Right lobe of liver (tissue), 6 donors: ENCODE measurements at places on chromosomes 7 and 10. TPM values are rescaled to one million over a fixed set of nuclear protein-coding genes. Genes with fewer than 3 reads are reported as not detected.

DNA sequence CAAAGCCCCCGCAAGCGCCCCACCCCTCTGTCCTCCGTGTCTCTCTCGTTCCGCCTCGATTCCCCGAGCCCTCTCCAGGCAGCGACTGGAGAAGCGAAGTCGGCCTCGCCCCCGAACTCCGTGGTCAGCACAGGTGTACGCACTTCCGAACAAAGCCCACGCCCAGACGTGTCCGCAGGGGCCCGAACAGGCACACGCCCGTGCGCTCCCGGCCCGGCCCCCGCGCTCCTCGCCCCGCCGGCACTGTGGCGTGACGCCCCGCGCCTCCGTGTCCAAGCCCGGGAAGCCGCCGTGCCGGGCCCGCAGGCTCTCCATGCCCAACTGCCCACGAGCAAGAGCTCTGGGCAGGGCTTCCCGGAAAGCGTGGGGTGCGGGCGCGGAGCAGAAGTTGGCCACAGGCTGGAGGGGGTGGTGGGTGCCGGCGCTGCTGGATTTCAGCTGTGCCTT, 662 bp downstream of the NRCAM start:
- DNase-seq = no peak

GRCh38 chr10:127774766-127775559, 38.0 kb downstream of the FOXI2 start:
- DNase-seq = no peak

GRCh38 chr10:18473424-18474117, 177.8 kb downstream of the NSUN6 start:
- DNase-seq = no peak

DNA sequence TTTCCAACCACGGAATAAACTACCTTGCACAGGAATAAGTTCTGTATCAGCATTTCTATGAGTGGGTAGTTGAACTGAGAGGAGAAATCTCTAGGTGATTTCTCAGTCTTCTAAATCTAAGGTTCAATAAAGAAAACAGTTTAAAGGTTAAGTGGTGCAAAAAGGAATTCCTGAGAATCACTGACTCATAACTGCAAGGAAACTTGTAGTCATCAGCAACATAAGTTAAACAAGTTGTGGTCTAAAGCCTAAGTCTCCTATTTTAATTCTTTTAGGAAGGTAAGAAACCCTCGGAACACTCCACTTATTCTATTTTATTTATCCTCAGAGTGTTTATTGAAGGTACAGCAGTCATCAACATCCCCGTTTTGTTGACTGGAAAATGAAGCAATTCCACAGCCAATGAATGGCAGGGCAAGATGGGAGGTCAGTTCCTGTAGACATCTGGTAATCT, 92.4 kb upstream of the PIK3CG start:
- DNase-seq = no peak

DNA sequence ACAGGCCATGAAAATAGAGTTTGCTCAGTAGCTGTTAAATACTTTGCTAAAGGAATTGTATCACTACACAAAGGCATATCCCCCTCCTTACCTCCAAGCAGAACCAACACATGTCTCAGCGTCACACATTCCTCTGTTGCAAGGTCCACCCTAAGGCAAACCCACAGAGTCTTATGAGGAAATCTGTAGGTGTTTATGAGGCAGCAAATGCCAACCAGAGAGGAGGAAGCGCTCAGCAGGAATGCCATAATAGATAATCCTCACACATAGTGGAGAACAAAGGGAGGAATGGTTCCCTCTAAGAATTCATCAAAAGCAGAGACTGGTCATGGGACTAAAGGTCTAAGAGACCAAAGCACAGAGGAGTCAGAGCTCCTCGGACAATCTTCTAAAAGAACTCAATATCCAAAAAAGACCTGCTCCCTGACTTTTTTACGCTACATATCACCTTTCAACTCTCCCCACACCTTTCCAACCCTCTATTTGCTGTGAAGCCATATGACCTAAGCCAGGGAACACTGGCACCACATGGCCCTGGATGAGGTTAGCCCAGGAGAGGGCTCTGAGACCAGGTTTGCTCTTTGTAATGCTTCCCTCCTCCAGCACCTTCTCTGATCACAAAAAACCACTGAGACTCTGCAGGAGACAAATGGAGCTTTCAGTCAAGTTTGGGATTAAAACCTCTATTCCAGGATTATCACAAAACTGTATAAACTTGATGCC, 7.3 kb downstream of the SLC25A13 start:
- DNase-seq = no peak

- DNase-seq = no peak
Observed at GRCh38 chr7:151600331-151600730, 80.6 kb upstream of the RHEB start.

GRCh38 chr10:75592791-75593643, 161.6 kb downstream of the LRMDA start:
- DNase-seq = no peak

DNA sequence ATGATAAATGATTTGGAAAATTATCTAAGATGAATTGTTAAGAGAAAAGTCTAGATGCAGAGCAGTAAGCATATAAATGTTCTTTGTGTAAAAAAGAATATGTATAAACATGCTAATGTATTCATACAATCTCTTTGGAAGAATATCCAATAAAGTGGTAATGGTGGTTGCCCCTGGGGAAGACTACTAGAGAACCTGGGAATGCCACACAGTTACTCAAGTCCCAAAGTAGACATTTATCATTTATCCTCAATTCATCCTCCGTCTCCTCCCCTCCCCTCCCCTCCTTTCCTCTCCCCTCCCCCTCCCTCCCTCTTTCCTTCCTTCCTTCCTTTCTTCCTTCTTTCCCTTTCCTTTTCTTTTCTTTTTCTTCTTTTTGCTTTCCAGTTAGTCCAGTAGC, 51.7 kb downstream of the LRRC18 start:
- DNase-seq = no peak

The IFIT1 gene
- total RNA-seq = 11.5 TPM

The CCDC146 gene
- total RNA-seq = 3.6 TPM

The GIMAP1 gene
- total RNA-seq = 1.7 TPM

The CALHM2 gene
- total RNA-seq = 3.0 TPM

The MMRN2 gene
- total RNA-seq = 11.6 TPM
